ENCODE measurements at places on chromosomes 13 and 19.
A peak's percentile ranks its signal among the peaks of the same experiment; 100 is the strongest.

GRCh38 chr13:89407357-89407756, 1736.2 kb downstream of the SLITRK5 start:
- DNase-seq: no peak

- no peak for DNase-seq
Measured at GRCh38 chr13:33245505-33246158, 39.9 kb downstream of the STARD13 start.

- no peak for DNase-seq
Measured at GRCh38 chr13:20116213-20116612, 44.6 kb downstream of the GJA3 start.

GRCh38 chr13:68358294-68358705, 1128.2 kb upstream of the PCDH9 start:
- no peak for DNase-seq

- no peak for DNase-seq
Measured at GRCh38 chr19:28971049-28971448, 241.9 kb downstream of the UQCRFS1 start.

DNA sequence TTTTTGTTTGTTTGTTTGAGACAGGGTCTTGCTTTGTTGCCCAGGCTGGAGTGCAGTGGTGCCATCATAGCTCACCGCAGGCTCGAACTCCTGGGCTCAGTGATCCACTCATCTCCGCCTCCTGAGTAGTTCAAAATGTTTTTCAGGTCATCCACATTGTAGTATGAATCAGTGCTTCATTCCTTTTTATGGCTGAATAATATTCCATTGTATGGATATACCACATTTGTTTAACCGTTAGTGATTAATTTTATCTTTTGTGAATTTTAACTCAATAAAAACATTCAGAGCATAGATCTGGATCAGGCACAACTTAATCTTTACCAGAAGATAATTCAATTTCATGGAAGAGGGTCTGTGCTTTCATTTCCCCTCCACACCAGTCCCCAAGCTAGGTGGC, 47.7 kb downstream of the VAV1 start:
- no peak for DNase-seq

GRCh38 chr19:11505032-11505503, 571 bp downstream of the ZNF653 start:
- peak; percentile 97 for DNase-seq

DNA sequence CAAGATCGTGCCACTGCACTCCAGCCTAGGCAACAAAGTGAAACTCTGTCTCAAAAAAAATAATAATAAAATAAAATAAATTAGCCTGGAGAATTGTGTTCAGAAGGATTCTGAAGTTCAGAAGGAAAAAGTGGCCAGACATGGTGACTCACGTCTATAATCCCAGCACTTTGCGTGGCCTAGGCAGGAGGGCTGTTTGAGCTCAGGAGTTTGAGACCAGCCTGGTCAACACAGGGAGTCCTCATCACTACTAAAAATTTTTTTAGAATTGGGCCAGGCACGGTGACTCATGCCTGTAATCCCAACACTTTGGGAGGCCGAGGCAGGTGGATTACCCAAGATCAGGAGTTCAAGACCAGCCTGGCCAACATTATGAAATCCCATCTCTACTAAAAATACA, 6.0 kb downstream of the RDH8 start:
- no peak for DNase-seq

DNA sequence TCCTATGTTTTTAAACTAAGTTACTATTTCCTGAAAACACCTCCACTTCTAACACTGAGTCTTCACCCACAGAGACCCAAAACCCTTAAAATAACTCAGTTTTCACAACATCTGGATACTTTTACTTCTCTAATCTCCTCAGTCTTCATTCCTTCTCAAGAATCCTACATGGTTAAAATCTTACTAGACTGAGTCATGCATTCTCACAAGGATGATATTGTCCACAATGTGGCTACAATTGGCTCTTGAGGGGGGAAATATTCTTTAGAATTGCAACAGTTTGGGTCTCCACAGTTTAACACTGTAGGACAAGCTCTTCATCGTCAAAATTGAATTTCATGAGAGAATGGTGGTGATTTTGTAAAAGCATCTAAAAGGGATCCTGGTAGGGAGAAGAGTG, 397.1 kb downstream of the SLITRK5 start:
- DNase-seq: no peak

GRCh38 chr13:111388851-111389500, 68.5 kb downstream of the TEX29 start:
- no peak for DNase-seq

GRCh38 chr13:33683376-33683775, 134.6 kb upstream of the RFC3 start:
- DNase-seq: no peak

- peak; percentile 85 for DNase-seq
Measured at GRCh38 chr19:45927565-45928261, 13.1 kb upstream of the NANOS2 start.

DNA sequence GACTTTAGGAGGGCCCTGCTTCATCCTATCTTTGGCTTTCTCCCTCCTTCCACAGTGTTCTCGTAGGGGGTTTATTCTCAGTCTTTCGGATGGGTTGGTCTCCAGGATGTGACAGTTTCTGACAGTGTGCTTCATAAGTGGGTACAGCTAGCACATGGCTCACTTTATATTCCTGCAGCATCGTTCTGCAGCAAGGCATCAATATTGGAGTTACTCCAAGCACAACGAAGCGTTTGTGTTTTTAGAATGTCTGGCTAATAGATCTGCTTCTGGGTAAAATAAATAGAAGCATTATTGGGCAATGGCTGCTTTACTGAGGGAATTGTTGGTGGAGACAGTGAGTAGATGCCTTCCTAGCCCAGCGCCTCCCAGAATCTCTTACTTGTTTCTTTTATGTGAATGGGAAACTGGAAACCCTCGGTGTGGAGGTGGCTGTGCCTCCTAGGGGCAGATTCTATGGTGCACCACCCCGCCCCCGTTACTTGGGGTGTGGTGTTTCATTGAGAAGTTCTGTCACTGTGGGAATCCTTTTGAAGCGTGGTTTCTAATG, 2.0 kb downstream of the FARP1 start:
- no peak for DNase-seq

DNA sequence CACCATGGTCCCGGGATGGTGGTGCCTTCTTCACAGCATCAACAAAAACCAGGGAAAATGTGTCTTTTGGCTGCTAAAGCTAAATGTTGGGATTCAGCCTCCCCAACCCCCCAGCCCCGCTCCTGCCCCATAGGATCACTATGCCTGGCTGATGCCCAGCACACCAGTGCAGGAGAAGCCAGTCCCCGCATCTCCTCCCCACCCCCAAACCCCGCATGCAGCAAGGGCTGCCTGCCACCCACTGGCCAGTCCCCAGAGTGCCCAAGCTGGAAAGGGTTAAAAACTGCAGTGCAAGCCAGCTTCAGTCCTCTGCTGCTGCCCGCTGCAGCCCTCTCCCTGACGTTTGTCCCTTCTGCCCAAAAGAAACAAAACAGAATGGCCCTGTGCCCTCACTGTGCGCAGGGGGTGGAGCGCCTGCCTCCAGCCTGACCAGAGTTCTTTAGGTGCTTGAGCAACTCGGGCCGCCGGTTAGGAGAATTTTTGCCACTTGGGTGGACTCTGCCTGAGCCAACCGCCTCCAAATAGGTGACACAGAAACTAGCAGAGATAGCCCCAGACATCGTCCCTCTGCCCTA, 3.7 kb downstream of the CALM3 start:
- DNase-seq: no peak

DNA sequence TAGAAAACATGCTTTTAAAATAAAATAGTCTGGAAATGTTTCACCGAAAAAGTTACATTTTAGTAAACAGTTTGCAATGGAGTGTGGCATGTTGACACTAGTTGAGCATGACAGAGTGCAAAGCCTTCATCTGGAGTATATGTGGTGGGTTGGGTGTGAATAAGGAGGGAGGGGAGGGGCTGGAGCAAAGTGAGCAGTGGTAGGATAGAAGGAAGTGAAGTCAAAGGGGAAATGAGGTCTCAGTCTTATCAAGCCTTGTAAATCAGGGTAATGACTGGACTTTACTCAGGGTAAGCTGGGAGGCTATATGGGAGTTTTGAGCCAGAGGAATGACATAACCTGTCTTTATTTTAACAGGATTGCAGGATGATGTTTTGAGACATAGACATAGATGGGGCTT, 222.8 kb downstream of the PCDH20 start:
- DNase-seq: no peak

- no peak for DNase-seq
Measured at GRCh38 chr19:10292789-10293636, 3.3 kb downstream of the ICAM5 start.

DNA sequence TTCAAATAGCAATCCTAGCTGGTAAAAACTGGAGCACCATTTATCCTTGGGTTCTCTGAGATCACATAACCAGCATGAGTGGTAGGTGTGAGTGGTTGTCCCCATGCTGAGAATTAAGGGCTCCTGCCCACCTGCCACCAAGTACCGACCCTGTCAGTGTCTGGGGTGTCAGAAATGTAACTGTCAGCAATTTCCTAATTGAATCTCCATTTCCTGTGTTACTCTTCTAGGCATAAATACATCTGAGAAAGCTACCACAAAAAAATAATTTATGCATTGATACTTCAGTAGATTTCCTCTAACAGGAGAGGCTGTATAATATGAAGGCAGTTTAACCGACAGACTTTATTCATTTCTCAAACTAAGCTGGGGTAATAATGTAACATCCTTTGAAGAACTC, 25.1 kb downstream of the CPB2 start:
- DNase-seq: no peak

- DNase-seq: no peak
Measured at GRCh38 chr13:100506600-100507422, 81.8 kb downstream of the GGACT start.

- peak; percentile 95 for DNase-seq
Measured at GRCh38 chr19:55632463-55632834, 8.1 kb upstream of the ZNF784 start.

DNA sequence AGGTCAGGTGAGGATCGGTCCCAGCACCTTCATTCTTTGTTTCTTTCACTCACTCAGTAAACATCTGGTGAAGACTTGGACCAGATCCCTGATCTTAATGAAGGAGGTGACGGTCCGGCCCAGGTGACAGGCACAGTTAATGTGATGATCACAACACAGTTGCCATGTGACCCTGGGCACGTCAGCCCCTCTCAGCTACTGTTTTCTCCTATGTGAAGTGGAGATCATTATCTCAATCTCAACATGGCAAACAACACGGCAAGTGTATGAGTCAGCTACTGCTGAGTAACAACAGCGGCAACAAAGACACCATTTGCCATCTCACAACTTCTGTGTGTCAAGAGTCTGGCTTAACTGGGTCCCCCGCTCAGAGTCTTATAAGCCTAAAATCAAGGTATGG, 74.6 kb downstream of the GNG7 start:
- DNase-seq: no peak

DNA sequence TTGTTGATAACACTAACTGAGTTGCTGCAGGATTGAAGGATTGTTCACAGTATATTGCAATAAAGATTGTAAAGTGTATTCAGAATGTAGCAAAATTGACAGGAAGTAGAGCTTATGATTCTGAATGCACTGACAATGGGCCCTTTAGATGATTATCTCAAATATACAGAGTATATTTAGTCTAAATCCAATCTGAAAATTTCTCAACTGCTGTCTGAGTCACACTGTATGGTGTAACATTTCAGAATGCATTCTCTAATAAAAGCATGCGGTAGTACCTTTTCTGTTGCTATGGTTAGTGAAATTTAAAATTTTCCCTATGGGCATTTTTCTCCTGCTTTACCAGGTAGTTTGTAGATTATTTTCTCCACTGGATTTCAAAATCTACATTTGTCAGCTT, 365.2 kb downstream of the PCDH17 start:
- DNase-seq: no peak

DNA sequence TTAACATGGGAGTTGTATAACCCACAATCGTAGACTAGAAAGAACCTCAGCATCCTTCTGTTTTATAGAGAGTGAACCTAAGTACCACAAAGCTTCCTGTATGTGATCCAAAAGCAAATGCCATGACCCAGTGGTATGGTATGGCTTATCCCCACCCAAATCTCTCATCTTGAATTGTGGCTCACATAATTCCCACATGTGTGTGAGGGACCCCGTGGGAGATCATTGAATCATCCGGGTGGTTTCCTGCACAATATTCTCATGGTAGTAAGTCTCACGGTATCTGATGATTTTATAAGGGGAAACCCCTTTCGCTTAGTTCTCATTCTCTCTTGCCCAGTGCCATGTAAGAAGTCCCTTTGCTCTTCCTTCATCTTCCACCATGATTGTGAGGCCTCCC, 587.9 kb downstream of the LMO7 start:
- DNase-seq: no peak

- no peak for DNase-seq
Measured at GRCh38 chr13:85528491-85529217, 270.6 kb downstream of the SLITRK6 start.

- no peak for DNase-seq
Measured at GRCh38 chr13:66612983-66613382, 617.2 kb downstream of the PCDH9 start.

DNA sequence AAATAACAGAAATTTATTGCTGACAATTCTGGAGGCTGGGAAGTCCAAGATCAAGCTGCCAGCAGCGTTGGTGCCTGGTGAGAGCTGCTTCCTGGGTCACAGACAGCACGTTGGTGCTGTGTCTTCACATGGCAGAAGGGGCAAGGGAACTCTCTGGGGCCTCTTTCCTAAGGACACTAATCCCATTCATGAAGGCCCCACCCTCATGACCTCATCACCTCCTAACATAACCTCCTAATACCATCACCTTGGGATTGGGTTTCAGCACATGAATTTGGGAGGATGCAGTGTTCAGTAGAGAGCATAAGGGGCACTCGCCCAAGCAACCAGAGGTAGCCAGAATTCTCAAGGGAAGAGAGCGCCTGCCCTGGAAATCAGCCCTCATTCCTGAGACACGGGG, 15.7 kb downstream of the TMEM150B start:
- no peak for DNase-seq

- no peak for DNase-seq
Measured at GRCh38 chr13:110500341-110500740, 61.2 kb downstream of the RAB20 start.

DNA sequence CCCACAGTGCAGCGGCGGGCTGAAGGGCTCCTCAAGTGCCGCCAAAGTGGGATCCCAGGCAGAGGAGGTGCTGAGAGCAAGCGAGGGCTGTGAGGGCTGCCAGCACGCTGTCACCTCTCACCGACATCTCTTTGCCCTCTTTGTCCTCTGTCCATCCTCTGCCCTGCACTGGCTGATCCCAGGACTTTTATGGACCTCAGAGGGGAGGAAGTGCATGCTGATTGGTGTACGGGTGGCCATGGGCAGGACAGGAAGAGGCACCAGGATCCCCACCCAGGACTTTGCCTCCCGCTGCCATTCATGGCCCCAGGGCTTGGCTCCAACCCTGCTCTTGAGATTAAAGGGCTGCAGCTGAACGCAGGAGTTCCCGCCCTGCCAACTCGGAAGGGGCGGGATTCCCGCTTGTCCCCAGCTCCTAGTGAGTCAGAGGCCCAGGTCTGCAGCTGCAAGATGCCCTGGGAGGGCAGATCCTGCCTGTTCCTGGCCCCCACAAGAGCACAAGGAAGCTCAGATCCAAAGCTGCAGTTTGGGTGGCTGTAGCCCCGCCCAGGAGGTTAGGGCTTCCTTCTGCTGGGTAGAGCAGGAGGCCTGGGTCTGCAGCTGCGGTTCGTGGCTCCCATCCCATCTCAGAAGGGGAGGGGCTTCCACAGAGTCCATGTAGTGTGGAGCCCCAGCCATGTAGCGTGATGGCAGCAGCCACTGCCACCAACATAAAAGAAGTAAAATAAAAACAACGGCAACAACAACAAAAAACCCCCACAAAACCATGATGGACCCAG, 1716.7 kb downstream of the SLITRK1 start:
- no peak for DNase-seq

GRCh38 chr13:94061301-94061700, 418.2 kb downstream of the DCT start:
- DNase-seq: no peak

GRCh38 chr19:49098795-49099194, 13.5 kb downstream of the SNRNP70 start:
- no peak for DNase-seq

Data from CD4-positive, alpha-beta memory T cell (primary cell).